ENCODE measurements at places on chromosomes 13 and 19. TPM values are rescaled to one million over a fixed set of nuclear protein-coding genes. Genes with fewer than 3 reads are reported as not detected.
A peak's percentile ranks its signal among the peaks of the same experiment; 100 is the strongest.

GRCh38 chr13:25908366-25908765 lies 143.4 kb downstream of the SHISA2 start:
- H3K27ac ChIP-seq: no peak overlapping the region
- no peaks in the 10 kb centered on the region for H3K36me3 ChIP-seq
- H3K27me3 ChIP-seq: no peaks in the 10 kb centered on the region
- no peak overlapping the region for H3K4me3 ChIP-seq
- no peak for DNase-seq

GRCh38 chr19:15231271-15231670 lies 977 bp downstream of the EPHX3 start:
- no peak overlapping the region for H3K4me3 ChIP-seq
- DNase-seq: no peak
- H3K4me1 ChIP-seq: no peaks in the 10 kb centered on the region
- peaks cover 14% of the 10 kb centered on the region for H3K27me3 ChIP-seq

DIRAS1 gene
- 3.0 TPM for total RNA-seq

ZNF254 gene
- 14.9 TPM for total RNA-seq

GRCh38 chr19:10138879-10139795 lies 19.4 kb upstream of the EIF3G start:
- H3K4me3 ChIP-seq: no peak overlapping the region
- DNase-seq: no peak
- H3K27ac ChIP-seq: no peak overlapping the region
- H3K27me3 ChIP-seq: no peaks in the 10 kb centered on the region
- H3K36me3 ChIP-seq: peaks cover 60% of the 10 kb centered on the region

FCAR gene
- not detected for total RNA-seq

DNA sequence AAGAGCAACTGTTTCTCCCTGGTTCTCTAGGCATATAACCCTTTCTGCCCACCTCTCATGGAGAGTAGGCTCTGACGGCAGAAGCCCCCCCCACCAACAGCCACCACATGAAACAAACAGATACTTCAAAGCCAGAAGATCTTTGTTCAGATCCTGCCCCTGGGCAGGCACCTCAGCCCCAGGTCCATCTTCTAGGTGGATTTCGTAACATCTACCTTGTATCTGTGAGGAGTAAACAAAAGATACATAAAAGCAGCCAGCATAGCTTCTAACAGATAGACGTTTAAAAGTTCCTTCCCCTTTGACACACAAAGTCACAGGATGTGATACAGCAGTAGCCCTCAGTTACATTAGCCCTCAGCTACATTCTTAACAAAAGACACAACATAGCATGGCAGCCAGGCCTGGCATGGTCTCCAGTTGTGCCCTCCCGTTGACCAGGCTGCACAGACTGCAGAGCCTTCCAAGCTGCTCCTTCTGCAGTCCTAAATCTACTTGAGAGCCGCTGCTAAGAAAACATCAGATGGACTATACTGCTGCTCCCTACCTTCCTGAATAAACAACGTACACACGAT lies 35.4 kb downstream of the BRD4 start:
- DNase-seq: no peak
- H3K4me1 ChIP-seq: peaks cover 71% of the 10 kb centered on the region
- peak overlapping the region; percentile 89 for H3K27ac ChIP-seq
- H3K27me3 ChIP-seq: no peaks in the 10 kb centered on the region

GRCh38 chr13:103156346-103156998 lies 90.3 kb upstream of the SLC10A2 start:
- H3K36me3 ChIP-seq: no peaks in the 10 kb centered on the region
- H3K27me3 ChIP-seq: no peaks in the 10 kb centered on the region
- no peak overlapping the region for H3K4me3 ChIP-seq

GRCh38 chr13:100987948-100988347 lies 313.4 kb upstream of the TMTC4 start:
- H3K27ac ChIP-seq: no peak overlapping the region
- no peak overlapping the region for H3K4me3 ChIP-seq
- no peak for DNase-seq

- no peak overlapping the region for H3K4me3 ChIP-seq
- no peaks in the 10 kb centered on the region for H3K27me3 ChIP-seq
- DNase-seq: no peak
- H3K36me3 ChIP-seq: no peaks in the 10 kb centered on the region
Measured at GRCh38 chr13:25756251-25756650, 295.6 kb downstream of the SHISA2 start.

RAD23A gene
- total RNA-seq: 157 TPM

SPACA4 gene
- not detected for total RNA-seq

DNA sequence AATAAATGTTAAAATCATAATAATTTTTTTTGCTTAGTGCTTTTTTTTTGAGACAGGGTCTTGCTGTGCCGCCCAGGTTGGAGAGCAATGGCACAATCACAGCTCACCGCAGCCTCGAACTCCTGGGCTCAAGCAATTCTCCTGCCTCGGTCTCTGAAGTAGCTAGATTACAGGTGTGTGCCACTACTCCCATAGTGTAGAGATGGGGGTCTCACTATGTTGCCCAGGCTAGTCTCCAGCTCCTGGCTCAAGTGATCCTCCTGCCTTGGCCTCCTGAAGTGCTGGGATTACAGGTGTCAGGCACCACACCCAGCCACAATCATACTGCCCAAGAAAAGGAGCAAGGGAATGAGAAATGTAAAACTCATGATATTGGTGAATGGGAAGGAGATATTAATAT lies 5.1 kb downstream of the FBL start:
- no peaks in the 10 kb centered on the region for H3K27me3 ChIP-seq
- DNase-seq: no peak

GRCh38 chr13:66748712-66749111 lies 481.4 kb downstream of the PCDH9 start:
- H3K27me3 ChIP-seq: no peaks in the 10 kb centered on the region
- no peak for DNase-seq
- H3K4me1 ChIP-seq: no peaks in the 10 kb centered on the region
- H3K4me3 ChIP-seq: no peak overlapping the region
- no peak overlapping the region for H3K27ac ChIP-seq
- no peaks in the 10 kb centered on the region for H3K36me3 ChIP-seq

GRCh38 chr19:35447606-35448469 lies at the start of gene FFAR2:
Gene FFAR2 (plus strand): TSS chr19:35448257. CDS start chr19:35449715, 1,458 bp downstream.
- no peak within 1 kb of the TSS for H3K4me3 ChIP-seq
- no peak for DNase-seq
- H3K36me3 ChIP-seq: no peaks in the 10 kb centered on the region
- no peaks in the 10 kb centered on the region for H3K27me3 ChIP-seq

- no peak for DNase-seq
- no peak overlapping the region for H3K4me3 ChIP-seq
- H3K4me1 ChIP-seq: no peaks in the 10 kb centered on the region
- no peak overlapping the region for H3K27ac ChIP-seq
- H3K36me3 ChIP-seq: no peaks in the 10 kb centered on the region
Measured at GRCh38 chr13:45747071-45747470, 45.0 kb downstream of the CBY2 start.

KIR3DL3 gene
- total RNA-seq: not detected

DNA sequence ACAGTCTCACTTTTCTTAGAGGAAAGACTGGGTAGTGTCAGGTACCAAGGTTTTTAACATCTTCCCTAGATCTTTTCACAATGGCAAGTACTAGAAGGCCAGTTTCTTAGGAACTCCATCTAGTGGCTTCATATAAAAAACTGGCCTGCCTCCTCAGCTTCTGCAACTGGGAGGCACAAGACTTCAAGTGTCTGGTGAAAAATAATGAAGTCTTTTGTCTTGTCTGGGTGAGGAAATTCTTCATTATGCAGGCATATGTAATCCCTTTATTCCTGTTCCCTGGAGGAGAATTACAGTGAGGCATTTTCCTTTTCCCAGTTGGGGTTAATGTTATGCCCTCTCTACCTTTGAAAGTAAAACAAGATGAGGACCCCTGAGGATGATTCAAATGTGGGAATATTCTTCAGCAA lies 300.5 kb downstream of the NALCN start:
- no peaks in the 10 kb centered on the region for H3K36me3 ChIP-seq
- no peaks in the 10 kb centered on the region for H3K27me3 ChIP-seq
- H3K27ac ChIP-seq: no peak overlapping the region
- no peaks in the 10 kb centered on the region for H3K4me1 ChIP-seq
- no peak for DNase-seq

- peaks cover 65% of the 10 kb centered on the region for H3K27me3 ChIP-seq
- H3K36me3 ChIP-seq: no peaks in the 10 kb centered on the region
- DNase-seq: no peak
- H3K27ac ChIP-seq: no peak within 1 kb of the TSS
- no peaks in the 10 kb centered on the region for H3K4me1 ChIP-seq
- H3K4me3 ChIP-seq: peak within 1 kb of the TSS; percentile 26
Measured at GRCh38 chr13:30905932-30906383, at the start of gene MEDAG. Gene MEDAG (plus strand): TSS chr13:30906271. CDS start chr13:30906516, 245 bp downstream.

DNA sequence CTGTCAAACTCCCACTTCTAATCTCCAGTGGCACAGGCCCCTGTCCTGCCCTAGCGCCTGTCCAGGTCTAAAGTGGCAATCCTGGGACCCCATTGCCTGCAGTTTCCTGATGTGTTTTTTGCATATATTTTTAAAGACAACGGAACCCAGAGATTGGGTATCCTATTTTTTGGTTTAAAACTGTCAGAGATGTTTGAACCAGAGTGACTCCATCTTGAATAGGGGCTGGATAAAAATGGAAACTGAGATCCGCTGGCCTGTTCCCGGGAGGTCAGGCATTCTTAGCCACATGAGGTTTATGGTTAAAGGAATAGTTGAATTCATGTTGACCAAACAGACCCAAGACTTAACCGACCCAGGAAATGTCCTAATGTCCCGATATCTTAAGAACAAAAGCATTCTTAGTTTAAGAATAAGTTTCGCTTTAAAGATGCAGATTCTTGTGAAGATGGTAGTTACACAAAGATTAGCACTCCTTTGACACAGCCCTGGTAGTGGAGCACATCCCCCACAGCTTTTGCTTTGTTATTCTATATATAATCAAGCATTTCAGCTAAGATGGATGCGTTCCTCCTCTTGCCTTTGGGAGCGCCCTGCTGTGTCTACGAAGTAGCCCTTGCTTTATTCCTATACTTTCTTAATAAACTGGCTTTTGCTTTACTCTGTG lies 332.1 kb downstream of the UQCRFS1 start:
- no peak overlapping the region for H3K27ac ChIP-seq
- peaks cover 29% of the 10 kb centered on the region for H3K4me1 ChIP-seq
- no peaks in the 10 kb centered on the region for H3K27me3 ChIP-seq
- DNase-seq: no peak
- no peaks in the 10 kb centered on the region for H3K36me3 ChIP-seq

- H3K4me3 ChIP-seq: no peak overlapping the region
- H3K27ac ChIP-seq: no peak overlapping the region
- DNase-seq: no peak
- H3K4me1 ChIP-seq: no peaks in the 10 kb centered on the region
Measured at GRCh38 chr13:83907196-83907989, 25.1 kb upstream of the SLITRK1 start.

- DNase-seq: peak; percentile 90
- H3K27me3 ChIP-seq: no peaks in the 10 kb centered on the region
- no peaks in the 10 kb centered on the region for H3K36me3 ChIP-seq
- peak within 1 kb of the TSS; percentile 97 for H3K27ac ChIP-seq
Measured at GRCh38 chr19:55605637-55606470, at the start of gene ZNF865. Gene ZNF865 (plus strand): TSS chr19:55605647. CDS start chr19:55613619, 7,972 bp downstream.

DNA sequence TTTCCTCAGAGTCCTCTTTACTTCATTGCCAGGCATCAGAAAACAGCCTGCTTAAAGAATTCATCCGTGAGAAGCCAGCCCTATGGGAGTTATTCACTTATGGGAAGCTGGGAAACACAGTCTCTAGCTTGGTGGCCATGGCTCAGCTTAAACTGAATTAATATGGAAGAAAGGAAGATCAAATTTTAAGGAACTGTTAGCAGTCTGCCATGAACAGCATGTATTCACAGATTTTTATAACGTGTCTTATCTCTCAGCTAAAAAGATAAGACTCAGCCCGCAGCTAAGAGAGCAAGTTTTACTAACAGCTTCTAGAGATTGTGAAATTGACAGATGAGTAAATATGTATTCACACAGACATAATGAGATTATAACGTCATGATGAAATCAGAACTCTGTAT lies 253.7 kb upstream of the RXFP2 start:
- H3K4me1 ChIP-seq: no peaks in the 10 kb centered on the region
- no peak overlapping the region for H3K4me3 ChIP-seq
- H3K27ac ChIP-seq: no peak overlapping the region
- no peaks in the 10 kb centered on the region for H3K36me3 ChIP-seq

TNFRSF19 gene
- total RNA-seq: 141 TPM

- no peaks in the 10 kb centered on the region for H3K36me3 ChIP-seq
- H3K4me1 ChIP-seq: no peaks in the 10 kb centered on the region
- no peak overlapping the region for H3K27ac ChIP-seq
- no peak overlapping the region for H3K4me3 ChIP-seq
- no peaks in the 10 kb centered on the region for H3K27me3 ChIP-seq
- DNase-seq: peak; percentile 16
Measured at GRCh38 chr13:93881411-93881810, 598.1 kb downstream of the DCT start.

DNA sequence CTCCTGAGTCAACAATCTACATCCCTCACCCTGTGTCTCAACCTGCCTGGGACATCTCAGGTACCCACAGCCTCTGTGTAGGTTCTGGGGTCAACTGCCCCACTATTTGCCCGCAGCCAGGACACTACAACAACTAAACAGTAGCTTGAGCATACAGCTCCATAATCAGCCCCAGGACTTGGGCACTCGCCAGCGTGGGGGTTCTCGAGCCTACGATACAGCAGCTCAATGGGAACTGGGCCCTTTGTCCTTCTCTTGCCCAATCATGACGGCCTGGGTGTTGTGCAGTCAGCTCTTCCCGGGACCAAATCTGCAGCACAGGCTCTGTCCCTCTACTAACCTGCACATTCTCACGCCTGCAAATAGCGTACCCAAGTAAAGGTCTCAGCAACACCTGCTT lies 1.3 kb downstream of the ZNF180 start:
- peak overlapping the region; percentile 70 for H3K4me3 ChIP-seq
- no peak overlapping the region for H3K27ac ChIP-seq
- DNase-seq: no peak
- peaks cover 7% of the 10 kb centered on the region for H3K36me3 ChIP-seq
- H3K4me1 ChIP-seq: no peaks in the 10 kb centered on the region

ZBTB32 gene
- not detected for total RNA-seq

DNA sequence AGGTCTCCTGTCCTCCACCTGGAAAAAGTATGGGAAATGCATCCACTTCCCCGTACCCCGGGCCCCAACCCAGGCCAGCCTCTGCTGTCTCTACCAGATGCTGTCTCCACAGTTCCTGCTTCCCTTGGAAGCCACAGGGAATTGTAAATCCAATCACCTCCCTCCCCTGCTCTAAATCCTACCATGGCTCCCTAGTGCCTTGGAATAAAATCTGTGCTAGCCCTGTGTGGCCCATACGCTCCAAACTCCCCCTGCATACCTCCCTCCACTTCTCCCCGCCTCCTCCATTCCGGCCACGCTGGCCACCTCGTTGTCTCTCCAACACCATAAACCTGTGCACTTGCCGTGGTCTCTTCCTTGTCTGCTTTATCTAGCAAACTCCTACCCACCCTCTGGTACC lies 31.2 kb downstream of the UNC13A start:
- H3K36me3 ChIP-seq: no peaks in the 10 kb centered on the region
- H3K4me3 ChIP-seq: no peak overlapping the region
- no peak overlapping the region for H3K27ac ChIP-seq
- H3K4me1 ChIP-seq: no peaks in the 10 kb centered on the region
- no peaks in the 10 kb centered on the region for H3K27me3 ChIP-seq
- no peak for DNase-seq

GRCh38 chr13:38365661-38366060 lies 16.0 kb downstream of the UFM1 start:
- H3K36me3 ChIP-seq: peaks cover 4% of the 10 kb centered on the region
- no peaks in the 10 kb centered on the region for H3K27me3 ChIP-seq
- H3K4me3 ChIP-seq: no peak overlapping the region
- peaks cover 6% of the 10 kb centered on the region for H3K4me1 ChIP-seq

LRRC8E gene
- 3.5 TPM for total RNA-seq

All from cardiac muscle cell (in vitro differentiated cells and primary cell).